ENCODE measurements at places on chromosomes 5 and 9.

DNA sequence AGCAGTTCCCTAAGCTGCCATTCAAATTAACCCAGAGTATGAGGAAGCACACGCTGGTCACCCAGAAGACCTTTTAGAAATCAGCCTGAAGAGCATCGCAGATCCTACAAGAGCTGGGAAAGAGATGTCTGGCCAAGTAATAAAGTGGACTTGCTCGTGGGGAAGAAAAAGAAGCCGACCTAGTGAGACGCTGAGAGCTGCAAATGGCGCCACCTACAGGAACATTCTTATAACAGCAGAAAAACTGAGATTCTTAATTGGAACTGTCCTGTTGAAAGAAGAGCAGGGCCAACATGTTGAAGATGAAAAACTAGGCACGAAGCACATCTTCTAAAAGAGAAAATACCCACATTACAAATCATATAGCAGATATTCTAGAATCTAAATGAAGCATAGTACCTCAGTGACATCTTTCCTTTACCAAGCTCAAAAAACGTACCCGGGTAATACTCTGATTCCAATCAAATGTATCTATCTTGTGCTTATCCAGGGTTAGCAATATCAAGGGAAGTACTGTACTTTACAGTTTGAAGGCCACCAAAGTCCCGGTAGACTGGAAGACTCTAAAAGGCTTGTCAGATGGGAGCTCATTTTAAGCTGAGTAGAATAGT lies 3.9 kb upstream of the GNAQ start:
- DNase-seq = peak; percentile 72

DNA sequence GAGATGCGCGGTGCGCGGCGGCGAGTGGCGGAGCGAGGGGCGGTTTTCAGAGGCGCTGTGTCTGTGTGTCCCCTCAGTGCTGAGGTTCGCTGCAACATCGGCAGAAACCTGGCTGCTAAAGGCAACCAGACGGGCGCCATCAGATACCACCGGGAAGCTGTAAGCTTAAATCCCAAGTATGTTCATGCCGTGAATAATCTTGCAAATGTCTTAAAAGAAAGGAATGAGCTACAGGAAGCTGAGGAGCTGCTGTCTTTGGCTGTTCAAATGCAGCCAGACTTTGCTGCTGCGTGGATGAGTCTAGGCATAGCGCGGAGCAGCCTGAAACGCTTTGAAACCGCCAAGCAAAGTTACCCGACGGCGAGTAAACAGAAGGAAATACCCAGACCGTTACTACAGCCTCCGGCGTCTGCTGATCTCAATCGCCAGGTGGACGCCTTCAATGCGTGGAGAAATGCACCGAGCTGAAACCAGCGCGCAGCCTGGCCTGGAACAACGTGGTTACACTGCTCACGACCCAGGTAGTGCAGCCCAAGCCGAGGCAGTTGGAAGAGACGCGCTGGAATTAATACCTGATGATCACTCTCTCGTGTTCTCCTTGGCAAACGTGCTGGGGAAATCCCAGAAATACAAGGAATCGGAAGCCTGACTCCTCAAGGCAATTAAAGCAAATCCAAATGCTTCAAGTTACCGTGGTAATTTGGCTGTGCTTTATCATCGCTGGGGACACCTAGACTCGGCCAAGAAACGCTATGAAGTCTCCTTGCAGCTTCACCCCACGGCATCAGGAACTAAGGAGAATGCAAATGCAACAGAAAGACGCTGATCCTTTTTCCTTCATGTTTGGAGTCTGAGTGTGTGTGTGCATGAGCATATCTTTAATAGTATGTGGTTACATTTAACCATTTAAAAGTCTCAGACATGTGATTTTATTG lies 15.9 kb downstream of the OR2V1 start:
- DNase-seq = no peak

DNA sequence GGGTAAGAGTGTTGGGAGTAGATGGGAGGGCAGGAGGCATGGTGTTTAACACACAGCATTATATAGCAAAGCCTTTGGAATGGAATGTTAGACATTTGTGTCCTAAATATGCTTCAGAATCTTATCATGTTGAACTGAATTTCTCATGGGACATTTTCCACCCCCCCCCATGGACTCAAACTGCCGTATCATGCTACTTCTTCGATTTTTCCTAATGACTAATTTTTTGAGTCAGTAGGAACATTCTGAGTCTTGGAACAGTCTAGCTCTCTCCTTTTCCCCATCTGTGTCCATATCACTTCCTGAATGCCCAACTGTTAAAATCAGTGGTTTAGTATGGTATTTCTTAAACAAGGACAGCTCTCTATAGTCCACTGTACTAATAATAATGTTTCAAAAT lies 380.6 kb downstream of the TLE4 start:
- DNase-seq = no peak

DNA sequence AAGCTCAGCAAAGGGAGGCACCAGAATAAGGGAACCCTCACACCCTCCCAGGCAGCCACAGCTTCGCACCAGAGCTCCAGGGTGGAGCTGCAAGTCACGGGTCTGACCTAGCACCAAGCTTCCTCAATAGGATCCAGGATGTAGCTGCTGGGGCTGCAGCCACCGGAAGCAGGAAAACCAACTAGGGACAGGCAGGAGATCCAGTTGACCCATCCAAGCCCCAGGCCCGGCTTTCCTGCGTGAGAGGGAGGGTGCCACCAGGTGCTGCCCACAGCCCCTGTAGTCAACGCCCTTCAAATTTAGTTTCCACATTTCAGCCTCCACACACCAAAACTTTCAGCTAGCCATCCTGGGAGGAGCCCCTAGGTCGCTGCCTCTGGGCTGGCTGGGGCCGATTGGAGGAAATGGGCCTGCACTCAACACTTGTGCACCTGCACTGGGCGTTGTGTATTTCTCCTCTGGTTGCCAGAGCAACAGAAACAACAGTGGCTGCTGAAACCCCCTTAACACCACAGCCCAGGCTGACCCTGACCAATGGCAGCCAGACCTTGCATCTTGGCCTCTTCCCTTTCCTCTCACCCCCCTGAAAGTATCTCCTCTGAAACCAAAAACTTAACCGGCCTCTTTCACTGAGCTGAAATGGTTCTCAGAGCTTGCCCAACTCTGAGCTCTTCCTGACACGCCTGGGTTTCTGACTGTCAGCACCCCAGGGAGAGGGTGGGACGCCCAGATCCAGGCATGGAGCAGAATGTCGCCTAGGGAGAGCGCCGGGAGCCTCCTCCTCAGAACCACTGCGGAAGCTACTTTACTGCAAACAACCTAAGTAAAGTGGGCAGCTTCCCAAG lies 226.5 kb upstream of the MAP3K1 start:
- DNase-seq = peak; percentile 35

DNA sequence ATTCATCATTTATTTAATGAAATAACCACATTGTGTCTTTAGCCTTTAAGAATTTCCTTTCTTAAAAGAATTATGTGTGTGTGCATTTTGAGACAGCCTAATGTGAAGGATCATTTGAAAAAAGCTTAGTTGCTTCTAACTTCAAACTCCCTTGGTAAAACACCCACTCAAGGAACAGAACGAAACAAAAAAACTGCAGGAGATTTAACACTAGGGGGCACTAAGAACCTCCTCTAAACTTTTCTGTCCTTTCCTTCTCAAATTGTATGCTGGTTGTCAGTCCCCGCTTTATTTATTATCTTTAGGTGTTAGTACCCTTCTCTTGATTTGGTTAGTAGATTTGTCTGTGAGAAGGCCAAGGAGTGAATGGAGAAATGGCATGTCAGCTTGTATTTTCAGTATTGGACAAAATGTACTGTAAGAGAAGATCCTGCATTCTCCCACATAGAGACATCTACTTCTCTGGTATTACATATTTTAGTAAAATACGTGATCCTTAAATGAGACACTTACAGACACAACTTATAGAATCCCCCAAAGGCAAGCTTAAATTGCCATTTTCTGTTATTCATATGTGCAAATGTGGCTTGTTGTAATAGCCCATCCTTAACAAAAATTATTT lies 229.7 kb downstream of the MRPS30 start:
- peak; percentile 20 for DNase-seq

DNA sequence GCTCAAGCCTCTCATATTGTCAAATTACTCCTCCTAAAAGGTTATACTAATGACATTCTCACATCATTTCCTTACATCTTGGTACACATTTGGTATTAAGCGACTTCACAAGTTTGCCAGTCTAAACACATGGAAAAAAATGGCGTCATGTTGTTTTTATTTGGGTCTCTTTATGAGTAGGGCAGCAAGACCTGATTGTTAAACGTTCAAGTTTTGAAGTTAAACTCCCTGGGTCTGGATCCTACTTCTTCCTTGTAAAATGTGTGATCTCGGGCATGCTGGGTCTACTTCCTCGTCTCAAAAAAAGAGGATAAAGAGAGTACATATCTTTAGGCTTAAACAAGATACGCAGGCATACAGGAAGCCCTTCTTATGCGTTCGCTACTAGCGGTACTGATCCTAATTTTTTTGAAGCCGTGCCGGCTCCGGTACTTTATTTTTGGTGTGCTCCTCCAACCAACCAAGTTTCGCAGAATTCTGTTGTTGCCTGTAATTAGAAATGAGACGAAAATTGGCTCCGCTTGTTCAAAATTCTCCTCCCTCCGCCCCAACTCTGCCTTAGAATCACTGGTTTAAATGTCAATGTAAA lies 596 bp upstream of the CDC37L1 start:
- DNase-seq = peak; percentile 42

DNA sequence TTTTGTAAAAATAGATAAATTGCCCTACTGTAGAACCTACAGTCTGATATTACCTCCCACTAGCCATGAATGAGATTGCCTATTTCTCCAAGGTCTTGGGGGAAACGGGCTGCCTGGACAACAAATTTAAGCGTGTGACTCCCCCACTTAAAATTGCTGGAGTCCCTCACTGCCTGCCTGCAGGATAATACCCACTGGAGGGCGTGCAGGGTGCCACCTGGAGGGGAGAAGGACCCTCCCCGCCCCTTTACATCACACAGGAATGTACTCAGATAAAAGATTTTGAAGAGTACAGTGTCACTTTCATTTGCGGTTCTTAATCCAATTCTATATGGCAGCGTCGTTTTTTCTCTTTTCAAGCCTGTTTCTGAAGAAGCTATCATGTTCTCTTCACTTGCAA lies 6.2 kb upstream of the TRIM7 start:
- no peak for DNase-seq

DNA sequence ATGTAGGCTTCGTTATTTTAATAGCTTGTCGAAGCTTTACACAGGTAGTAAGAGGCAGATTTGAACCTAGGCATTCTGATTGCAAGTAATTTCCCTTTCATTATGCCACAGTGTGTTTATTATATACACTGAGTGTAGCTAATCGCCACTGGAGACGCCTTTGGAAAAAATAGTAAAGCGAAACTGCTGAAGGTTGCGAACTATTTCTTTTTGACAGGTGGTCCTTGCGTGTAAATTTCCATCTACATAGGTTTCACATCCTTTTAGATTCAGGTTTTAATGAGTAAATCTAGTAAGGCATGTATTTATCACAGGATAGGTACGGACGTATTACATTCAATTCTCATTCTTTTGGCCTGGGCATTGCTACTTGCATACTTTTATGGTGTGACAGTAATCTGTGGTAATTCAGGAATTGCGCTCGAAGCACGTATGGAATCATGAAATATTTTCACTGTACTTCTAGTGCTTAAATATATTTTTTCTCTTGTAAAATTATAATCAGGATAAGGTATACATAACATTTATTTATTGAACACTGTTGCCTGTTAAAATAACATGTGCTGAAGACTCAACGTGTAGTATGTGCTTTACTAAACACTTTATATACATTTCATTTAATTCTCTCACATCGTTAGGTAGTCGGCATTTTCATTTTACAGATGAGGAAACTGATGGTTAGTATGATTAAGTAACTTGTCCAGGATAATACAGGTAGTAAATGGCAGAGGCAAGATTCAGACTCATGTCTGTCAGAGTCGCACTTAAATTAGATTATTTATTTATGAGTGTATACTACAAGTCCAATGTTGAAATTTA lies 1.8 kb downstream of the MARCHF6 start:
- DNase-seq = peak; percentile 65

DNA sequence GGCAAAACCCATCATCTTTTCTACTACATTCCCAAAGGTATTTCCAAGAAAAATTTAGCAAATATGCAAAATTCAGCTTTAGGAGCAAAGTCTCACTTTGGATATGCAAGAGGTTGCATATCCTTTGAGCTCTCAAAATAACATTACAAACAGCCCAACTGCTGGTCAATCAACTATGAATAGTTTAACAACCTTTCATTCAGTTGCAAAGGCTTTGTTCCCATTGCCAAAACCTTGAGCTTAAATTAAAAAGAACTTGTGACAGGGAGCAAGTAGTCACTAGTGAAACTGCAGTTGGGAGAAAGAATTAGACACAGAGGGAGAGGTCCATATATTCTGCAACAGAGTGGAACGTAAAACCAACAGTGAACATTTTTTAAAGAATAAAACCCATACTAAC lies 8.8 kb downstream of the ZNF608 start:
- DNase-seq = no peak

DNA sequence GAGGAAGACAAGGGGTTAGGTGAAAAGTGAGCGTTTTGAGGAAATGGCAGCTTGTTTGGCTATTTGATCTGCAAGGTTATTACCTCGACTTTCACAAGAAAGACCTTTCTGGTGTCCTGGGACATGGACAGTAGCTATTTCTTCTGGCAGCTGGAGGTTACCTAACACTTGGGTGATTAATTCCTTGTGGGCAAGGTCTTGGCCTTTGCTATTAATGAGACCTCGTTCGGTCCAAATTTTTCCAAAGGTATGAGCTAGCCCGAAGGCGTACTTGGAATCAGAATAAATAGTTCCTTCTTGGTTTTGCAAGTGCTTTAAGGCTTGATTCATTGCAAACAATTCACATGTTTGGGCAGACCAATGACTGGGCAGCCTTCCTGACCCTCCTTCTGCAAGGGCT lies 4.9 kb downstream of the GTF3C5 start:
- DNase-seq = no peak

- DNase-seq = no peak
Observed at GRCh38 chr9:79884546-79884945, 312.8 kb downstream of the TLE4 start.

- no peak for DNase-seq
Observed at GRCh38 chr9:2418619-2419018, 203.0 kb upstream of the VLDLR start.

GRCh38 chr5:164392531-164392930 lies 887.1 kb downstream of the MAT2B start:
- no peak for DNase-seq

DNA sequence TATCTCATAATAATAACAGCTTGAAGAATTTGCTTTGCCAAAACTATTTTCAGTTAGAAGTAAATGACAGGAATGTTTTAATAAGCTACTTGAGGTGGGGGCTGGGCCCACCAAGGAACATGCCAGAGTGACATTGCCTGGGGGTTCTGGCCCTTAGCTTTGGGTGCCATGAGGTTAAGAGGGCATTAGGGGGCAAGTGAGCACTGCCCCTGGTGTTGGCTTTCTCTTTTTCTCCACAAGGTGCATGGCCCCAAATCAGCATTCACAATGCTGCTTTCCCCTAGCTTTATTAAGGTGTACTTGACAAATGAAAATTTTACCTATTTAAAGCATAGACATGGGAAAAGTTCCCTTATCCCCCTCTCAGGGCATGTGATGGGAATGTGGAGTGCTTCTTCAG lies 305.4 kb downstream of the TENT4A start:
- DNase-seq = no peak

GRCh38 chr9:31394015-31394473 lies 990.4 kb upstream of the ACO1 start:
- DNase-seq = no peak

Measured in inflammatory macrophage treated with lipopolysaccharide for 4 hours (primary cell).